ENCODE measurements at places on chromosomes 3 and 15. TPM values are rescaled to one million over a fixed set of nuclear protein-coding genes. Genes with fewer than 3 reads are reported as not detected.

Gene TM6SF1
- total RNA-seq, result not detected

Gene DOCK3
- total RNA-seq, result 0.04 TPM

Gene GANC
- total RNA-seq, result 31.1 TPM

Gene RTP1
- not detected for total RNA-seq

Gene NR1I2
- total RNA-seq, result 3.8 TPM

DNA sequence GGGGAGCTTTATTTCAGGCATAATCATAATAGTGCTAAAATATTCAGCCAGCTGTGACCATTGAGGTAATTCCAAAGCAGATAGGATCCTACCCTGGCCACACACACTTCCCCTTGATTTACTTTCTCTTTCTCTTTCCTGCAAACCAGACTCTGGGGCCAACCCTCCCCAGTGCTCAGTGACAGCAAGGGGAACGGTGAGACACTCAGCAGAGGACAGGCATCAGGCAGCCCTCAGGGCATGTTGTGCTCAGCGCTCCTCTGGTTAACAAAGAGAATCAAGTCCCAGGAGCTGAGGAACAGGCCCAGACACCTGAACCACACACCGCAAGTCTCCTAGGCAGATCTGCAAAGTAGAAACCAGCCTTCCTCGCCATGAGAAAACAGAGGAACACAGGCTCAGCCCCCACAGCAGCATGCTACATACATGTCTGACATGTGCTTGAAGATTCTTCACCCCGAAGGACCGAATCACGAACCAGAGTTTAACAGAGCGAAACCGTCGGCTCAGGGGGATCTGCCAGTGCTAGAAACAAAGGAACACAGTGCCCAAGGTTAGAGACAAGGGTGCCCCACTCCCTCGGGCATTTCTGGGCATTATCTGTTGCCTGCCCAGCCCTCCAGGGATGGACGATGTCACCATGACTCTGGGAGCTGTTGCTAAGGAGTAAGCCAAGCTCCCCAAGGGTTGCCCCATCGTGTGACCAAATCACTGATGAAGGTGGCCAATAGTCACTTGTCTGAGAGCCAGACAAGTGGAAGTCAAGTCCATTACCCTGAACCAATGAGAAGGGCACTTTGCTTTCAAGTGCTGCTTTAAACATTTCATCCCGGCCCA is 17.5 kb downstream of the HDC start:
- no peak overlapping the region for H3K27ac ChIP-seq
- H3K4me1 ChIP-seq, result no peaks in the 10 kb centered on the region
- H3K27me3 ChIP-seq, result no peaks in the 10 kb centered on the region

DNA sequence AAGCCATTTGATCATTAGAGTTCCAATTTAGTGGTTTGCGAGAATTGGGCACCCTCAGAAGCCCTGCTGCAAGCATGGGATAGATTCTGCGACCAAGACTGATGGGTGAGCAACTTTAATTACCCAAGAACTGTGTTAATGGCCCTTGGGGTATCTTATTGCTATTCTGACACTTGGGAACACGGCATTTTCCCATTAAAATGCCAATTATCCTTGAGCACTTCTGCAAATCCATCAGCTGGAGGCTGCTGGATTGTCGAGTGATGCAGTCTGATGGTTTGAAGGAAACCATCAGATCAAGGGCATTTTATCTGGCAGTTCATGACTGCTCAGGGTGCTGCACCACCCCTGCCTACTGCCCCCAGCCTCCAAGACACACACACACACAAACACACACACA is 183.6 kb upstream of the PROK2 start:
- H3K27ac ChIP-seq, result no peak overlapping the region
- H3K4me3 ChIP-seq, result no peak overlapping the region
- DNase-seq, result no peak
- H3K36me3 ChIP-seq, result no peaks in the 10 kb centered on the region
- no peaks in the 10 kb centered on the region for H3K27me3 ChIP-seq
- H3K4me1 ChIP-seq, result peaks cover 4% of the 10 kb centered on the region

- no peaks in the 10 kb centered on the region for H3K4me1 ChIP-seq
- H3K27me3 ChIP-seq, result no peaks in the 10 kb centered on the region
- H3K36me3 ChIP-seq, result no peaks in the 10 kb centered on the region
- DNase-seq, result no peak
These were observed 51.8 kb downstream of the GRAMD1C start for GRCh38 chr3:113890256-113890900.

DNA sequence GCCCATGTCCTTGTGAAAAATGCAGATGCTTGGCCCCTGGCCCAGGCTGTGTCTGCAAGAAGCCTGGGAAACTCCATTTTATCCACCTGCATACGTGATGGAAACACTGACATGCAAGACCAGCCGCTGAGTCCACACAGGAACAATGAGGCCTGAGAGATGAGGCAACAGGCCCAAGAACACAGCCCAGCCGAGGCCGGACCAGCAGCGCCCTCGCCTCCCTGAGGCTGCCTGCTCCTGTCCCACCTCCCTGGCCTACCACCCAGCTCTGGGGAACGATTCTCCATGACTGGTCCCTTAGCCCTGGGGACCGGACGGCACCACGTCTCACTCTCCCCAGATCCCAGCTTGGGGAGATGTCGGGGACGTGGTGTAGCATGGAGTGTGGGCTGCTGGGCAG is 47.5 kb downstream of the HMCES start:
- H3K27me3 ChIP-seq, result no peaks in the 10 kb centered on the region
- no peak overlapping the region for H3K27ac ChIP-seq
- H3K36me3 ChIP-seq, result peaks cover 16% of the 10 kb centered on the region
- H3K4me1 ChIP-seq, result peaks cover 2% of the 10 kb centered on the region
- no peak overlapping the region for H3K4me3 ChIP-seq

DNA sequence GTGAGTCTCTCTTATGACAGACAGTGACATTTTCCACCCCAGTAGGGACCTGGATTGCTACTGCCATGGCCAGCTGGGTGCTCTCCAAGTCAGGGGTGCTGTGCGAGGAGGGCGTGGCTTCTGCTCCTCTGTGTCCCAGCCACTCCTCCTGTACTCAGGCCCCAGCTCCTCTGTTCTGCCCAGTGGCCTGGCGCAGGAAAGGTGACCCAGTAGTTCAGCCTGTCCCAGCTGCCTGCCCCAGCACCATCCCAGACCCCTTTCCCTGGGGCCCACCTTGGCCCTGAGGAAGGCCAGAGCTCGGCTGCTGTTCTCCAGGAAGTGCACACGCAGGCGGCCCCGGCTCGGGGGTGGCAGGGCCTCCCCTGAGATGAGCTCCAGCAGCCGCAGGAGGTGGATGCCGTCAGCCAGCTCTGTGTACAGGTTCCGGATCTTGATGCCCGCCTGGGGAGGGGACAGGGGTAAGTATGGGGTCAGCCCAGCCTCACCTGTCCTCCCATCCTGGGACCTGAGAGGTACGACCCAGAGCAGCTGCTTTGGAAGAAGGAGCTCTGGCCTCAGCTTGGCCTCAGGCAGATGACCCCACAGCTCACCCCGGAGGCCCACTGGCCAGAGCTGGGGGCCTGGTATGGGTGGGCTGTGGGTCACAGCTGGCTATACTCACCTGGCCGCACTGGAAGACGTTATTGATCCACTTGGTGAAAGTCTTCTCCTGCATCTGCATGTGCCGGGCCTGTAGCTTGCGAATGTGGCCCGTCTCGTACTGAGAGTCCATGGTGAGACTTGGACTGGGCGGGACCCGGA is 1.0 kb downstream of the SPTBN5 start:
- no peak for DNase-seq
- H3K4me1 ChIP-seq, result peaks cover 4% of the 10 kb centered on the region
- H3K36me3 ChIP-seq, result no peaks in the 10 kb centered on the region
- H3K27ac ChIP-seq, result no peak overlapping the region
- no peak overlapping the region for H3K4me3 ChIP-seq
- H3K27me3 ChIP-seq, result no peaks in the 10 kb centered on the region

DNA sequence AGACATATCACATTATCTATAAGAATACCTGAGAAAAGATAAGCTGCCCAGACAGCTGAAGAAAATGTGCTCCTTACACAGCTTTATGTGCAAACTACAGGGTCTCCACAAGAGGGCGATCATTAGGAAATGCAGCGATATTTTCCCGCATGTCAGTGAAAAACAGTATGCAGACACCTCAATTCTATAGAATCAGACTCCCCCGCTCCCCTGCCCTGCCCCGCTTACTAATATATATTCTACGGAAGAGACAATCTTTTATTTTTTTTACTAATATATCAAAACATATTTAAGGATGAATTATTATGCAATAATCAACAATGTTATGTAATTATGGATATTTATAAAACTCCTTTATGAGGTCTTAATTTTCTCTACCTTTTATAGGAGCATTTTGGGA is 681.3 kb downstream of the ROBO1 start:
- no peak overlapping the region for H3K4me3 ChIP-seq
- H3K36me3 ChIP-seq, result no peaks in the 10 kb centered on the region
- no peaks in the 10 kb centered on the region for H3K4me1 ChIP-seq
- H3K27ac ChIP-seq, result no peak overlapping the region
- H3K27me3 ChIP-seq, result no peaks in the 10 kb centered on the region

Data from Karpas-422 (cell line).